H54 (cell line): ENCODE measurements at places on chromosomes 5 and 9.

GRCh38 chr9:90137801-90138200 is 504.8 kb downstream of the DIRAS2 start:
- no peak for DNase-seq

DNA sequence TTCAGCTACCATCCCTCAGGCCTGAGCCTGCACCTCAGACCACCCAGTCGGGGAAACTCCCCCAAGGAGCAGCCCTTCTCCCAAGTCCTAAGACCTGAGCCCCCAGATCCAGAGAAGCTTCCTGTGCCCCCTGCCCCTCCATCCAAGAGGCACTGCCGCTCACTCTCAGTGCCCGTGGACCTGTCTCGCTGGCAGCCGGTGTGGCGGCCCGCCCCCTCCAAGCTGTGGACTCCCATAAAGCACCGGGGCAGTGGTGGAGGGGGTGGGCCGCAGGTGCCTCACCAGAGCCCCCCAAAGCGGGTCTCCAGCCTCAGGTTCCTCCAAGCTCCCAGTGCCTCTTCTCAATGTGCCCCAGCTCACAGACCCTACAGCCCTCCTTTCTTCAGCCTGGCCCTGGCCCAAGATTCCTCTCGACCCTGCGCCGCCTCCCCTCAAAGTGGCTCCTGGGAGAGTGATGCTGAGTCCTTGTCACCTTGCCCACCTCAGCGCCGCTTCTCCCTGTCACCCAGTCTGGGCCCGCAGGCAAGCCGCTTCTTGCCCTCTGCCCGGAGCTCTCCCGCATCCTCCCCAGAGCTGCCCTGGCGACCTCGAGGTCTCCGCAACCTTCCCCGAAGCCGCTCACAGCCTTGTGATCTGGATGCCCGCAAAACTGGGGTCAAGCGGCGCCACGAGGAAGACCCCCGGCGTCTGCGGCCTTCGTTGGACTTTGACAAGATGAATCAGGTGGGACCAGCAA is 7.0 kb downstream of the FAM53C start:
- DNase-seq = no peak

- DNase-seq = no peak
These were observed 257.8 kb downstream of the BNC2 start for GRCh38 chr9:16612627-16613026.

DNA sequence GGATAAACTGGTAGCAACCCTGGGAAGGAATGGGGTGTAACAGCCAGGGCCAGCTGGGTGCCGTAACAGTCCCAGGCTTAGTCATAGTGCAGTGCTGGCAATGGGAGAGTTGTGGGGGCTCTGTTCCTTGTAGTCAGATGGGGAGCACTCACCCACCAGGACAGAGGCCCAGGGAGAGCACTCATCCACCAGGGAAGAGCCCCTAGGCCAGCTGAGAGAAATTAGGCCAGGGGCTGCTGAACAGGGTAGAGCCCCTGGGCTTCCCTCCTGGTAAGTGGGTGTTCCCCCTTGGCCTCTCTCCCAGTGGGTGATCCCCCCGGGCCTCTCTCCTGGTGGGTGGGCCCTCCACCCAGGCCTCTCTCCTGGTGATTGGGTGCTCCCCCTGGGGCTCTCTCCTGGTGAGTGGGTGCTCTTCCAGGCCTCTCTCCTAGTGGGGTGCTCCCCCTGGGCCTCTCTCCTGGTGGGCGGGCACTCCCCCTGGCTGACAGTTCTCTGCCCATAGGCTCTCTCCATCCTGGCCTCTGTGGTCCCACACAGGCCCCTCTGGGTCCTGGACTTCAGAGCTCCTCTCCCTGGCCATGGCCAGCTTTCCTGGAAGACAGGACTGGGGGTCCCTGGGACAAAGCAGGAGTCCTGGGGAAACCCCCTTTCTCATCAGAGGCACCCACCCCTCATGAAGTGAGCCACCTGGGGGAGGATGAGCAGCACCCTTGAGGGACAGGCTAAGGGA is 13.4 kb downstream of the FGD3 start:
- DNase-seq = no peak

DNA sequence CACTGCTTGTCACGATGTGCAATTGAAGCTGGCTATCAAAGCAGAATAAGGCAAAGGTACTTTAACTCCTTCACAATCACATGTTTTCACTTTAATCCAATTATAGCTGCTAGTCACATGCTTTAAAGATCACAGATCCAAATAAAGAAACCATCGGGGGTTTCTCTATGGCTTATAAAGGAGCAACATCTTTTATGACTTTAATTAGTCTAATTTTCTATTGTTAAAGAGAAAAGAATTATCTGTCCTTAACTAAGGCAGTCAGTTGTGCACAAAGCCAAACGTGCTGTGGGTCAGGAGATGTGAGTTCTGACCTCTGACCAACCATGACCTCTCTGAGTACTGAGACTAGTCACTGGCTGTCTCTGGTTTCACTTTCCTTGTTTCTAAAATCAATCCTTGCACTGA is 561.1 kb downstream of the RAB3C start:
- no peak for DNase-seq

GRCh38 chr5:68385936-68386335 is 170.4 kb downstream of the PIK3R1 start:
- no peak for DNase-seq
